CD4-positive, alpha-beta T cell treated with Interleukin-6 at 100 ng/mL for 8 hours (primary cell): ENCODE measurements at places on chromosomes 3 and 15.

GRCh38 chr15:73110201-73110600, 57.9 kb downstream of the NEO1 start:
- DNase-seq, result no peak

GRCh38 chr15:80587007-80587406, 108.1 kb upstream of the ABHD17C start:
- DNase-seq, result no peak

GRCh38 chr3:191254098-191254873, 55.2 kb downstream of the OSTN start:
- DNase-seq, result no peak

- DNase-seq, result no peak
These were observed 596 bp downstream of the COL7A1 start for GRCh38 chr3:48594417-48595049.

GRCh38 chr3:135920275-135920674, 45.3 kb upstream of the PPP2R3A start:
- DNase-seq, result no peak

- DNase-seq, result no peak
These were observed 45.8 kb downstream of the EEFSEC start for GRCh38 chr3:128199110-128199509.

DNA sequence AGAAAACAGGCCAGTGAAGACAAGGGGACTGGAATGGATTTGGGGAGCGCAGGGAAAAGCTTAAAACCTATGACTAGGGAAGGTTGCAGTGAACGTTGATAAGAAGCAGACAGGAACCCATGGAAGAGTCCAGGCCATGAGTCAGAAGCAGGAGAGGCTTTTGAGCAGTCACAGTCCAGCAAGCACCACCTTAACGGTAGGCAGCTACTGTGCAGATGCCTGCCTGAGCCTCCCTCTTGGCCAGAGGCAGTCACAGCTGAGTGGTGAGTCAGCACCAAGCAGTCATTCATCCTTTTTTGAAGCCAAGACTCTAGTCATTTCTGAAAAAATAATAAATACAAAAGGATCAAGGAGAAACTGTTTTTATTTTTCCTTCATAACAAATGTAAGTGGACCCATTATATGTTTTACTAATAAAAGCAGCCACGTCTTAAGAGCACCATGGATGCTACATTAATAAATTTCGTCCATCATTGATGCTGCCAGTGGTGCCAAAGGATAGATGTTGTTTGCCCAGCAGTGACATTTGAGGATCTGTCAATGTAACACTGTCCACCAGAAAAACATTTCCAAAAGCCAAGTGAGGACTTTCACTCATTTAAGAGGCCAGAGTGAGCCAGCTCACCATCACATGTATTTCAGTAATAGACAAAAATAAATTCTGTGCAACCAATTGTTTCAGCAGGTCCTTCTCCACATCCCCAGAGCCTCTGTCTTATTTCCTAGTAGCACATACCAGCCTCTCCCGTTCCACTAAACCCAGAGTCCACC, 42.1 kb upstream of the ACTC1 start:
- no peak for DNase-seq

DNA sequence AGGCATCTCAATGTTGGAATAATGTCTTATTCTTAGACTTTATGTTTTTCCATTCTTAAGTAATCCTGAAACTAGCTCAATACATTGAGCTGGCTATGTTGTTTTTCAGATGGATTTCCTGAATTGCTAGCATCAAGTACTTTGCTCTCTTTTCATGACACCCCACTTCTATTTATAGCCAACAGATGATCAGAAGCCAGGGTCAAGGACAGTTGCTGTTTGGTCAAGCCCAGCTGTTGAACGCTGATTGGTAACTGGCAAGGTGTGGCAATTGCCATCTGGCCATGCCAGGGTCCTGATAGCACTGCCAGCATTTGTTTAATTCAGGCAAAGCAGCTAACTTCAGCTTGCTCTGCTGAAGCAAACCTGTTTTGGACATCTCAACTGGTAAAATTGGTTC, 46.2 kb upstream of the PLCL2 start:
- no peak for DNase-seq

GRCh38 chr3:187445356-187445755, 77.2 kb downstream of the RTP4 start:
- no peak for DNase-seq

GRCh38 chr3:58388550-58389091, 45.0 kb downstream of the PDHB start:
- DNase-seq, result no peak

DNA sequence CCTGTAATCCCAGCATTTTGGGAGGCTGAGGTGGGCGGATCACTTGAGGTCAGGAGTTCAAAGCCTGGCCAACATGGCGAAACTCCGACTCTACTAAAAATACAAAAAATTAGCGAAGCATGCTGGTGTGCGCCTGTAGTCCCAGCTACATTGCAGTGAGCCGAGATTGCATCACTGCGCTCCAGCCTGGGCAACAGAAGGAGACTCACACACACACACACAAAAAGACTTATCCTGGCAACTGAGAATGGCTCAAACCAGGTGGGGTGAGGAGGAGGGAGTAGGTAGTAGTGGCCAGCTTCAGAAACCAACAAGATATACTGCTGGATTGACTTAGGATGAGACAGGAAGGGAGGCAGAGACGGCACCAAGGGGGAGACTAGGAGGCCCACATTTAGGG, 53.4 kb upstream of the APEH start:
- DNase-seq, result no peak

DNA sequence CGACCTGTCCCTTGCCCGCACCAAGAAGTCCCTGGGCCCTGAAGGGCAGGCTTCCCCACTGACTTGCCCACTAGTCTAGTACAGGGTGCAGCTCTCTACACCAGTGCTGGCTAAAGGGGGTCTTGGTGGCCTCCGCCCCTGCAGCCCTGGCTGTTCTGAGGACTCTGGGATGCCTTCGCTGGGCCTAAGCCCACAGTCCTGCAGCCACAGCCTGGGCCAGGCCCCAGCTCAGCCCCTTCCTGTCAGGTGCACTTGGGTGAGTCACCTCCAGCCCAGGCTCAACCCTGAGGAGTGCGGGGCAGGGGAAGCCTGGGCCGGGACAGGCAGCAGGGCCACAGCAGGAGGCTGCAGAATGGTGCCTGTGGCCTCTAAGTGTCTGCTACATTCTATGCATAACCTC, 971 bp downstream of the C3orf22 start:
- no peak for DNase-seq

DNA sequence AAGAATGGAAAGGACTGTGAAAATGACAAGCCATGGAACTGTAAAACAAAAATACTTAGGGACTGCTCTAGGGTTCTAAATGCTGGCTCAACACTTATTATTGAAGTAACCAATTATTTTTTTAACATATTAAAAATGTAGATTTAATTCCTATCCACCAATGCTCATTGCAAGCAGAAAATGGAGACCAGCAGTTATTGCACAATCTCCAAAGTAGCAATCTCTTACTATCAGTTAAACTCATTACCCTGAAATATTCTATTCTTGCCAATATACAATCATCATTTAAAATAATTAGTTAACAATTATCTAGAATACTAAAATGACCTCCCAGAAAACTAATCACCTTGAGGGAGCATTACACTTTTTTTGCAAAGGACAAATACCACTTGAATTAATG, 499.8 kb downstream of the NAALADL2 start:
- DNase-seq, result no peak

- peak; percentile 66 for DNase-seq
These were observed 85.2 kb downstream of the KBTBD8 start for GRCh38 chr3:67083277-67083676.

DNA sequence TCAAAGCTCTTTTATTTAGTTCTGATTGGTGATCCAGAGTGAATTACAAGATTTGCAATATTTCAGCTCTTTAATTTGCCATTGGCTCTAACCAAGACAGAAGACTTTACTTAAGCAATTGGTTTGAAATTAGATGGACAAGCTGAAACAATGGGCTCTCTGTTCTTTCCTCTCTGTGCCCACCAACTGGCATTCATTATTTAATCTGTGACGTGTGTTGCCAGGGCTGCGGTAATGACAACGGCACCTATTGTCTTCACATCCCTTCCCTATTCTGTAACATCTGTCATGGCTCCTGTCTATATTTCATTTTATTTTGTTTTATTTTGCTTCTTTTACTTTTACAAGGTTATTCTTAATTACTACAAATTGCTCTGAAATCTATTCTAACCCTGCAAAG, 33.9 kb downstream of the PLD1 start:
- no peak for DNase-seq

DNA sequence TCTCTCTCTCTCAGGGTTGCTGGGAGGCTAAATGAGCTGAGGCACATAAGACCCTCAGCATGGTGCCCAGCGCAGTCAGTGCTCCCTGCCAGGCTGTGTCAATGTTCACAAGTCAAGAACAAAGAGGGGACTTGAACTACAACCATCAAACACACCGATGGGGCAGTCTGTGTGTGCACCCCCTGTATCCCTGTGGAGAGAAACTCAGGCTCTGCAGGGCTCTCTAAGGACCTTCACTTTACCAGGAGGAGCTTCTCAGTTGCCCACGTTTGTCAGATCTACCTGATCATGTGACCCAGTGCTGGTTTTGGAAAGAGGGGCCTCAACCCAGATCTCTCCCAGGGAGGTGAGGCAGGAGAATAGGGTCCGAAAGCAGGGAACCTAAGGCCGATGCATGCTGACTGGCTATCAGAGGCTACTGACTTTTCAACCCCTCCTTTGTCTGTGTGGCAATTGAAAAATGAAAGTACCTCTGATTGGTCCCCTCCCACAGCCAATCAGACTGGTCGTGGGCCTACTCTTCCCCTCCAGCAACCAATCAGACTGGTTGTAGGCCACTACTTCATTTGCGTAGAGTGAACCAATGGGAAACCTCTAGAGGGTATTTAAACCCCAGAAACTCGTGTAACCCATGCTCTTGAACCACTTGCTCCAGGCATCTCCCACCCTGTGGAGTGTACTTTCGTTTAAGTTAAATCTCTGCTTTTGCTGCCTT, 34.0 kb downstream of the RHCG start:
- no peak for DNase-seq

DNA sequence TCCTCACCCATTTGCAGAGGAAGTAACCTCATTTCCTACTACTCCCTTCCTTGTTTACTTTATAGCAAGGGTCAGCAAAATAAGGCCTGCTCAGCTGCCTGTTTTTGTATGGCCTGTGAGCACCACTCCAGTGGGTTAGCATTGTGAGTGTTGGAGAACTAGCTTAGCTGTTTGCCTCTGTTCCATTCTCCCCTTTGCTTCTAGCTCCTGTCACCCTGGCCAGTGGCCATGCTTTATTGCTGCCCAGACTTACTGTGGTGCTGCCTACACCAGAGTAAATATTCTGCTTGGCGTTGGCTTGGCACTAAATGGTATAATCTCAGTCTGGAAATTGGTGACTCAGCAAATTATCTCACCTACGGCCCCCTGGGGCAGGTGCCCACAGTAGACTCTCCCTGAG, 8.8 kb downstream of the PDCD6IP start:
- DNase-seq, result no peak

GRCh38 chr3:122104515-122105194, 49.5 kb downstream of the CD86 start:
- no peak for DNase-seq

- no peak for DNase-seq
These were observed 39.7 kb downstream of the NPTN start for GRCh38 chr15:73593304-73594074.

DNA sequence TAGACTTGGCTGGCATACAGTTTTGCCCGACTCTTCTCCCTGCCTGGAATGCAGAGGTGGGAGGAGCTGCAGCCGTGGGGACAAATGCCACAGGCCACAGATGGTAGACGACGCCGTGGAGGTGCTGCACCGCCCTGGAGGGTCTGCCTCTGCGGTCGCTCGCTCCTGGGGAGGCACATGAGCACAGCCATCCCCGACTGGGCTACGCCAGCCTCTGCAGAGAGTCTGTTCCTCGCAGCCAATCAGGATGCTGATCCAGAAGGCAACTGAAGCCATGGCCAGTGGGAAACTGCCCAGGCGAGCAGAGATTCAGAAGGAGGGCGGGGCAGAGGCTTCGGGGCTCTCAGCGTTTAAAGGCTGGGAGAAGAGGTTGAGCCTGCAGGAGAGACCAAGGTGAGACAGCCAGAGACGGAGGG, 11.9 kb upstream of the LRRC15 start:
- DNase-seq, result no peak

GRCh38 chr3:70603103-70603502, 290.7 kb upstream of the MDFIC2 start:
- no peak for DNase-seq

- DNase-seq, result no peak
These were observed 287.0 kb downstream of the TLE3 start for GRCh38 chr15:69810431-69811354.

- DNase-seq, result no peak
These were observed 25.8 kb downstream of the CHRM5 start for GRCh38 chr15:33994005-33994615.

GRCh38 chr3:114307222-114307830, 13.5 kb downstream of the TIGIT start:
- peak; percentile 51 for DNase-seq

DNA sequence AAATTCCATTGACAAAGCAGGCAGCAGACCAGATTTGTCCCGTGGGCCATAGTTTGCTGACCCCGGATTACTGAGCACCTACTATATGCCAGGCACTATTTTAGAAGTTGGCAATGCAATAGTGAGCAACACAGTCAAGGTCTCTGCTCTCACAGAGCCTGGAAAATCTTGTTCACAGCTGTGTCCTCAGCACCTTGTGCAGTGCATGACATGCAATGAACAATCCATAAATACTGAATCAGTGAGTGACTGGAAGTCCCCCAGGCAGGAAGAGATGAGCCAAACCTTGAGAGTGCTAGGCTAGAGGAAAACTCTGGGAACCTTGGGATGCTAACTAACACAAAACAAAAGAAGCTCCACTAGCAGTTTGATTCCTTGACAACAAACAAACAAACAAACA, 14.4 kb downstream of the TM4SF1 start:
- no peak for DNase-seq

- no peak for DNase-seq
These were observed 4.9 kb downstream of the MAN2A2 start for GRCh38 chr15:90907838-90908507.

DNA sequence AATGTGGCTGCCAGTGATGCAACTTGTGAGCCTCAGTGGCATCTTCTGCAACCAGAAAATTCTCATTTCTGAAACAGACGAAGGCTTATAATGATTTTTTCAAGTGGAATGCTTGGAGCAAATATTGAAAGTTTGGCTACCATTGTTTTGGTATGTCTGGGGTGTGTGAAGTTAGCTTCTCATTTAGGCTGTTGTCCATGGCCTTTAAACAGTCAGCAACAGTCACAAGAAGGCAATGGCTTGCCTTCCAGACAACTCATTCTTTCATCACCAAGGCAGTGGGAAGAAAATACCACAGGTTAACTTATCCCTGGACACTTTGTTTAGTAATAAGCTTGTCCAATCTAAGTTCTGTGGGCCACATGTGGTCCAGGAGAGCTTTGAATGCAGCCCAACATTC, 4.7 kb upstream of the BNC1 start:
- no peak for DNase-seq
